ENCODE measurements at places on chromosomes 11 and 22.

DNA sequence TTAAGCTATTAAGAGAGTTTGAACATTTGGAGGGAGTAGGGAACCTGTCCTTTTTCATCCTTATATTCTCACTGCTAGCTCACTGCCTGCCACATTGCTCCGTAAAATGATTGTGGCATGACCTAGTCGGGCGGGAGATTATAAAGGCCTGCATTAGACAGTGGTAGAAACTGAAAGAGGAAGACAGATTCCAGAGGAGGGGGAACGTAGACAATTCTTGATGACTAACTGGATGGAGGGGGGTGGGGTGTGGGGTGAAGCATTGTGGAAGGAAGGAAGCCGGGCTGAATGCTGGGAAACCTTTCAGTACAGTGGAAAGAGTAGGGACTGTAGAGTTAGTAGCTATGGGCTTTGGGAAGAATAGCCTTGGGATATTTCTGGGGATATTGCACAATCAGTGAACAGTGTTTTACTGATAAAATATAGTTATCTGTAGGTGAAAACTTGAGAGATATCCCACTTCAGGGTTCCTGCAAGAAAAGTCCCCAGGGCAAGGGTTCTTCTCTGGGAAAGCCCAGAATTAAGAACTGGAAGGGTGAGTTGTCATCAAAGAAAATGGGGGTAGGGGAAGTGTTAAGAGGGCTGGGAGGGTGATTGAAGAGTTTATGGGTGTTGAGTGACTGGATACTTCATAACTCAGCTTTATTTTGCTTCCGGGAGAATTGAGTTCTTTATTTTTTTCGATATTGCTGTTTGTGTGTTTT lies 2.1 kb downstream of the MED15 start:
- peak; percentile 29 for DNase-seq

GRCh38 chr11:132631989-132632388 lies 900.3 kb downstream of the OPCML start:
- no peak for DNase-seq

GRCh38 chr11:12864316-12865156 lies 144.6 kb upstream of the RASSF10 start:
- no peak for DNase-seq

DNA sequence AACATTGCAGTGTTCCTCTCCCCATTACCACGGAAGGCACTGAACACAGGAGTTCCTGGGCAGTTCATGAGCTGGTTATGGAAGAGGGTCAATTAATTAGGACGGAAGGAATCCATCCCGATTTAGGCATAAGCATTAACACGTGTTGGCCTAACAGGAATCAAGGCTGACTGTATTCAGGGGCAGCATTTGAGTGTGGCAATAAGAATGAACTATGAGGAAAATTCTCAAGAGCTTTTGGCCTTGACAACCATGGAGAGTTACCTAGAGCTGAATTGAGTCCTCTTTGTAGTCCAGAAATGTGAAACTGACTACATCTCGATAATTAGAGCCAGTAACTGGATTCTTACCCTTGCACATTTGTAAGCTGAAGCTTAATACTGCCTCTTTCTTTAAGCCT lies 82.4 kb upstream of the CRTAM start:
- no peak for DNase-seq

DNA sequence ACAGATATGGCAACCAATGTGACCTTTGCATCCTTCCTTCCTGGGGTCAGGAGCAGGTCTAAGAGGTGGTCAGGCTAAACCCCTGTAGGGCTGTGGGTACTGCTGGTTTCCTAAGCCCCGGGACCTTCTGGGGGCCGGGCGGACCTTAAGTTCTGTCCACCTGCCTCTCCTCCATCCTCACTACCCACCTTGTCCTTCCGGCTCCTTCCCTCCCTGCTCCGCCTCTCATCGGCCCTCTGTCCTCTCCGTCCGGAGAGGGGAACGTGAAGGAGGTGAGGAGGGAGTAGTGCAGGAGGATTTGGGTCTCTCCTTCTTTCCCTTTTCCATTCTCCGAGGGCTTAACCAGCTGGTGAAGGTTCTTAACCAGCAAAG lies 28.3 kb upstream of the PARVB start:
- no peak for DNase-seq

DNA sequence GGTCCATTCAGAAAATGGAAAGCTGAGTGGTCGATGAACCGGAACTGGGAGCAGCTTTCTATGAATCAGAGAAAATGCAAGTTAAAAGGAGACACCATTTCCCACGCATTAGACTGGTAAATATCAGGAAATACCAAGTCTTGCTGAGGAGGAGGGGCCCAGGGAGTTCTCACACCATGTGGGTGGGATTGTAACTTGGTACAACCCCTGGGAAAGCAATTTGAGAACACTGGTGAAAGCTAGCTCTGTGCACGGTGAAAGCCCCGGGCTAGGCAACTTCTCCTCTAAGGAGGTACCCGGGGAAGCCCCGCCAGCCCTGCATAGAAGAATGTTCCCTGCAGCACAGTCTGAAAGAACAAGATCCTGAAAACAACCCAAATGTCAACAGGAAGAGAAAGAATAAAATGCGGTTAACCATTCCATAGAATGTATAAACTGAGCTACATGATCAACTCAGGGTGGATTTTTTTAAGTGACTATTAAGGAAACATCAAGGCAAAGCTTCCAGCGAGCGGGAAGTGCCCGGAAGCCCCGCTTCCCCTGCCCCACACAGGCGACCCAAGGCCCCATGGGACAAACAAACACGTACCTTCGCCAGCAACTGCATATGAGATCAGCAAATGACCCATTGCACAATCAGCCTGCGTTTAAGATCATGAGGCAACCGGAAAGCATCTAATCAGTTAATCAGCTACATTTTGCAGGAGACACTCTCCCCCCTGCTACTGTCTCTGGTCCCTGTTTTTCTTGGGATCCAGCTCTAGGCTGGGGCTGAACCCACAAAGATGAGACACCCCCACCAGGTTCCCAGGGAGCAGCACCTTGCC lies 11.3 kb downstream of the SHANK2 start:
- no peak for DNase-seq

- no peak for DNase-seq
These were observed 1252.7 kb downstream of the BRD1 start for GRCh38 chr22:48574776-48575617.

DNA sequence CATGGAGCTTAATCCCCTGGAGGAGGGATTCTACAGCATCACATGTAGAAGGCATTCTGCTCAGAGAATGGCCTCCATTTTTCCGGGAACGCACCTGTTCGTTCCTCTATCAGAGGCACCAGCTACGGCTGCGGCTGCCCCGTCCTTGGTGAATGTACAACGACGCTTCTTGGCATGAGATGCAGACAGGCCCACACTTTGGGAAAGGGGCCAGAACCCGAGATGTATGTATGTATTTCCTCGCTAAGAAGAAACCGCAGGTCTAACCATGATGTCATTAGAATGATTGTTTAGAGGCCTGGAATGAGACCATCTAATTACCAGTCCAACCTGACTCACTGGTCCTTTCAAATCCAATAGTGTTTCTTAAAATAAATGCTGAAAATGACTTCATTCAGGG lies 1293.4 kb downstream of the TBC1D22A start:
- DNase-seq, result no peak

DNA sequence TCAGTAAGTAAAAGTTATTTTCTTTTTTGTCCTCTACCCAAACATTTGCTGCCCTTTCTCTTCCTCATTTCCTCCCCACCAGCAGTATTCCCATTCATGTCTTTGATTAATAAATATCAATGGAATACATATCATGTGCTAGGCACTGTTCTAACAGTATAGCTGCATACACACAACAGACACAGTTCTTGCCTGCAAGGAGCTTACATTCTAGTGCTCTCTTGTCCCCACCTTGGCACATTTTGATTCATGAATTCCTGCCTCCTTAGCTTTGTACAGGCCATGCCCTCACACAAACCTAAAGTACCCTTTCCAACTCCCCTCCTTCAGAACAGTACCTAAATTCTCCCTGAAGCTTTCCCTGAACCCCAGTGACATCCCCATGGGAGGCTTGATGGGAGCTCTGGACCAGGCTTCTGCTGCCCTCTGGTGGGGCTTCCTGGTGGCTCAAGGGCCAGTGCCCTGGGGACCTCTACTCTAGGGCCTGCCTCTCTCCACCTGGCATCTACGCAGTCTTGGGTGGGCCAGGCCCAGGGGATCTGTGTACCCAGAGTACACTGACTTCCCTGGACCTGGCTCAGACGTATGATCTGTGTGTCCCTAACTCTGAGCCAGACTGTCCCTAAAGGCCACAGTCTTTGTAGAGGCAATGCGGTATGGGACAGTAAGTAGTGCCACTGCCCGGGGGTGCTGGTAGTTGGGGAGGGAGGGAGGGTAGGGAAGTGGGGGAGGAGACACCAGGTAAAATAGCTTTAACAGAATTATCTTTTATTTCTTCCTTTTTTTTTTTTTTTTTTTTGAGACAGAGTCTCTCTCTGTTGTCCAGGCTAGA lies 14.1 kb downstream of the RPS13 start:
- no peak for DNase-seq

DNA sequence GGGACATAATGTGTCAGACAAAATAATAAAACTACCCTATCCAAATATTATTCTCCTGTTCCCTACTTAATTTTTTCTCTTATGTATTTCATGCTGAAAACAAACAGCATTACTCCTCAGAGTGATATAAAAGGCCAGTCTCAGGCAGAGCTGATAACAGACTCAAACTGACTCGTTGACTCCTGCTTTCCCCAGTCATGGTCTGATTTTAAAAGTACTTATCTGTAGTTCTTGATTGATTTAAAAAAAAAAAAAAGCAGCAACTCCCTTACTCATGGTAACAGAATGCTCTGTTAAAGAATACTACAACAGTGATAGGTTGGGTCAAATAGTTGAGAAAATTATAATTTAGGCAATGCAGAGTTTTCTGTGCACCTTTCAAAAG lies 90.3 kb upstream of the BARX2 start:
- no peak for DNase-seq

Measured in stimulated activated CD4-positive, alpha-beta T cell treated with anti-CD3 and anti-CD28 coated beads, Interleukin-15, amount 100 ng/mL, for 1 hour (primary cell).